ENCODE measurements at places on chromosomes 12 and 14.

DNA sequence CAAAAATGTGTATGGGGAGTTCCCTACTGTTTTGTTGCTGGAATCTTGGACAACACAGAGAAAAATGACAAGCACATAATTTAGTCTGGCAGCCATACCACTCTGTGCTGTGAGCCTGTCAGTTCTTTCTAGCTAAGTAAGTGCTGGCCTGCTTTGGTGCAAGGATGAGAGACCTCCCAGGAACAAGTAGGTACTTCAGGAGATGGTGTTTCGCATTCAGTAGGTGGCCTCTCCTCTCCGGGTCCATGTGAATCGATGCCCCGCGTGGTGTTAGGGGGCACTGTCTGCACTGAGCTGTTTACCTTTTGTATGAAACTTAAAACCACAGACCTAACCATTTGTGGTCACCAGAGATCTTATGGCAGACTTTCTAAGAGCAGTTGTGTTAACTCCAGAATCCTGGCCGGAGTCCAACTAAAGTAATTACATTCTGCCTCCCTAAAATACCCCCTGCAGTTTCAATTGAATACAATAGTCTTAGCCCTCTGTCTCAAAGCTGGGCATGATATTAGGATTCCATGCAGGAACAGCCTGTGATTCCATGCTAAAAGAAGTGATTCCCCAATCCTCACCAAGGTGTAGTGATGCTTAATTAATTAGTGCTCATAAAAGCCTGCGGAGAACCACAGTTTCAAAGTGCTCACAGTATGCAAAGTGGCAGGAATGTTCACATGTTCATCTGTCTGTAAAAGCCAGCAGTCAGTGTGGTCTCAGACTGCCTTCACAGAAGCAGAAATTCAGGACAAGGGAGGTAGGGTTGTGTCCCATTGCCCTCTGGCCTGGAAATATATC is 64.2 kb downstream of the LLPH start:
- no peak for DNase-seq

DNA sequence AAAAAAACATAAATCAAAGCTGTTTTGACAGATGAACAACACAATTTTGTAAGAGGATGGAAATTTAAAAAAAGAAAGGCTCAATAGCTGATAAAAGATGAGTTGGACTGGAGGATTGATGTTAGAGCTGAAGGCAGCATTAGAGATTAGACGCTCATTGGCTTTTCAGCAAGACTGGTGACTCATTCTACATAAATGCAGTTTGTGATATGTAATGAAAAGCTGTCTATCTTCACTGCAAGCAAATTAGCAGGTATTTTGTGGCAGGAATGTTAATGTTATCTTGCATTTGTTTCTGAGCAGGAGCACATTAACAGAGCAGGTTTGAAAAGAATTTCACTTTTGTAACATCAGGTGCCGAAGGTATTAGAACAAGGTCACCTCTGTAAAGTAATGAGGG is 442.7 kb upstream of the NOVA1 start:
- DNase-seq: no peak

- DNase-seq: no peak
These were observed 31.3 kb downstream of the A2M start for GRCh38 chr12:9084417-9084816.

GRCh38 chr12:102033991-102034745 is 27.6 kb downstream of the WASHC3 start:
- no peak for DNase-seq

DNA sequence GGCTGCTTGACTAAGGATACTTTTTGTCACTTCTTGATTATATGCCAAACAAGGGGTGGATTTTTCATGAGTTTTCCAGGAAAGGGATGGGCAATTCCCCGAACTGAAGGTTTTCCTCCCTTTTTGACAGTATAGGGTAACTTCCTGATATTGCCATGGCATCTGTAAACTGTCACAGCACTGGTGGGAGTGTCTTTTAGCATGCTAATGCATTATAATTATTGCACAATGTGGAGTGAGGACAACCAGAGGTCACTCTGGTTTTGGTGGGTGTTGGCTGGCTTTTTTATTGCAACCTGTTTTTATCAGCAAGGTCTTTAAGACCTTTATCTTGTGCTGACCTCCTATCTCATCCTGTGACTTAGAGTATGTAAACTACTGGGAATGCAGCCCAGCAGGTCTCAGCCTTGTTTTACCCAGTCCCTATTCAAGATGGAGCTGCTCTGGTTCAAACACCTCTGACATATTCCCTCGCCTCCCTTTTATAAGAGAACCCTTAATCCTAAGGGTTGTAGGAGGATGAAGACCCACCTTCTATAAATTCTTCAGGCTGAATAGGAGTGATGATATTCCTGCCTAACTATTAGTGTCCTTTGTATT is 471.2 kb downstream of the ATP23 start:
- DNase-seq: no peak

DNA sequence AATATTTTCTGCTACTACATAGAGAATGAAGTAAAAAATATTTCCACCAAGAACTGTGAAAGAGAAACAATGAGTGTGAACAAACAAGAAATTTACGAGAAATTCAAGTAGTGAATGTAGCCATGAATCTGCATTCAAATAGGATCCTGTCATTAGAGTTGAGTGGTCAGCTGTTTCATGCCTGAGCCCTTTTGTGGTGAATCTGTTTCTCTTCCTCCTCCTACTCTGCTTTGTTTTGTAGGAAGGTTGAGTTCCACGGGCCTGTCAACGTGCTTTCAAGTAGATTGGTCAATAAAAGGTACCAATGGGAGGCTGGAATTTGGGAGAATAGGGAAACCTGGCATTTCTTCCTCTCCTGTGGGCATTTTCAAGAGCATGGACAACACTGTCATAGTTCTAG is 1749.6 kb upstream of the FLRT2 start:
- no peak for DNase-seq

DNA sequence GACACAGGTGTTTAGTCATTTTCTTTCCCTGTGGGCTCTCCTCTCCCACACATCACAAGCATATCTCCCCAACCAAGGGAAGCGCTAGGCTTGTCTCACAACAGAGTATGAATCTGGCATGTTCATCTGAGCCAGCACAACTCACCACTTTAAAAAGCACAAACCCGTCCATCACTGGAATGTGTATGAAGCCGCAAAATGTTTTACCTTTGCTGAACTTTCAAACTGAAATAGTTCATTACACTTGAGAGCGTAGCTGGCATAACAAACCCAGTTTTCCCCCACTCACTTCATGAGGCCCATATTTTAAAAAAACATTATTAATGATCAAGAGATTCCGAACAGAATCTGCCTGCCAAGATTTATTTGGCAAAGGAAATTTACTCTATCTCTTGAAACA is 15.8 kb downstream of the NID2 start:
- no peak for DNase-seq

GRCh38 chr12:81570234-81570633 is 188.9 kb downstream of the PPFIA2 start:
- DNase-seq: no peak

DNA sequence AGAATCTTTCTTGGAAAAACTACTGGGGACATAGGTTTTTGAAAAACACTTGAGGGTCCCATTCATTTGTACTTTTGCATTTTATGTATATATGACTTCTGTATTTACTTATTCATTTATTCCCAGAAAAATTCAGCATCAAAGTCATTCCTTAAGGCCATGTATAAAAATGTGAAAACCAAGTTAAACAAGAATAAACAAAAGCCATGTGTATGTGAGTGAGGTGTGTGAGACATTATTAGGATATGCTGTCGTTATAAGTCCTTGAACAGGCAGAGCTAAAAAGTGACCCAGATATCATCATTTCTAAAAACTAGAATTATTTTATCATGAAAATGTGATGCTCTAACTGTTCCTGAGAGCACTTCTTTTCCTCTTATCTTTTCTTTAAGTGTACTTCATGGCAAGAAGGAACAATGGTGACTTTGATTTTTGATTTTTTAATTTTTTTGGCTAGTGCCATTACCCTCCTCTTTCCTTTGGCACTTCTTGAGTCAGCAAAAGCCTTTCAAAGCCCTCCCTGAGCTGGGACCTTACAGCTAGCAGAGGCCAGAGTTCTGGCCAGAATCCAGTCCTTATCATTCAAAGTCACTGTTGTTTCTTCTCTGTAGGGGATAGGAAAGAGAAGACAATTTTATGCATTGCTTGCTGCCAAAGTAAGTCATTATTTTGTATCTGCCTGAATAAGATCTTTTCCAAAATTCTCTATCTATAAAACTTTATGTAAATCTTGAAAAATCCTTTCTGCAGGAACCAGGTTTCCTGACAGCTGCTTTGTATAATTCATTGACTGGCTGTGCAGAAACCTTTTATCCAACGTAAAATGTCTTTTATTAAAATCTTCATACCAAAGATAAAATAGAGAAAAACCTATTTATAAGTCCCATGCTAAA is 419.7 kb upstream of the PRICKLE1 start:
- no peak for DNase-seq

DNA sequence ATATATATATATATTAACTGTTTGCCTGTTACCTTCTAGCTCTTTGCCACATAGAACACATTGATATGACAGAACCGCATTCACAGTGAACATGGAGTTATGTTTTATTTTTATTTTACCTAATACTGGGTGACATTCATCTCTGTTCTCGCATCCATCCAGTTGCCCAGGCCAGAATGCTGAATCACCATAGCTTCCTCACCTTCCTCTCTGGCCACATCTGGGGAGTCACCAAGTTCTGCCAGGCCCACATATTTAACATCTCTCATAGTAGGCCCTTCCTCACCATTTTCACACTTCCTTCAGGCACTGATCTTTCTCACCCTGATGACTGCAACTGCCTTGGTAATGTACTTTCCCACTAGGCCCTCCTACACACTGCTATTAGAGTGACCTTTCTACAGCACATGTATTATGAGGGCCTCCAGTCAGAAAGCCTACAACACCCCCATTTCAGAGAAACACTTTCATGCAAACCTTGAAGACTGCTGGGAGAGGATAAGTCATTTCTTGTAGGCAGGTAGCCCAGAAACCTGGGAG is 106.8 kb downstream of the LGR5 start:
- no peak for DNase-seq

GRCh38 chr12:51721282-51721940 is 127.1 kb downstream of the FIGNL2 start:
- DNase-seq: peak; percentile 6

DNA sequence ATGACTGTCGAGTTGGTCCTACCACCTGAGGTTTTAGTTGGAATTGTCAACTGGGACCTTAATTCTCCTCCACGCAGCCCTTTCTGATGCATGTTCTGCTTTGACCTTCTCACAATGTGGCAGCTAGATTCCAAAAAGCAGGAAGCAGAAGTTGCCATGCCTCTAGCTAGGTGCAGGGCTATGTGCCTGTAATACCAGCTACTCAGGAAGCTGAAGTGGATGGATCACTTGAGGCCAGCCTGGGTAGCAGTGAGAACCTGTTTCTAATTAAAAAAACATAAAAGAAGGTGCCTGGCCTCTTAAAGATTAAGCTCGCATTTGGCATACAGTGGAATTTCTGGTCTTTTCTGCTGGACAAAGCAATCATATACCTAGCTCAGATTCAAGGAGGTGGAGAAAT is 77.1 kb downstream of the FGD4 start:
- no peak for DNase-seq

- no peak for DNase-seq
These were observed 27.4 kb upstream of the CCND2 start for GRCh38 chr12:4246116-4246515.

- DNase-seq: no peak
These were observed 27.1 kb upstream of the C12orf71 start for GRCh38 chr12:27109334-27110028.

DNA sequence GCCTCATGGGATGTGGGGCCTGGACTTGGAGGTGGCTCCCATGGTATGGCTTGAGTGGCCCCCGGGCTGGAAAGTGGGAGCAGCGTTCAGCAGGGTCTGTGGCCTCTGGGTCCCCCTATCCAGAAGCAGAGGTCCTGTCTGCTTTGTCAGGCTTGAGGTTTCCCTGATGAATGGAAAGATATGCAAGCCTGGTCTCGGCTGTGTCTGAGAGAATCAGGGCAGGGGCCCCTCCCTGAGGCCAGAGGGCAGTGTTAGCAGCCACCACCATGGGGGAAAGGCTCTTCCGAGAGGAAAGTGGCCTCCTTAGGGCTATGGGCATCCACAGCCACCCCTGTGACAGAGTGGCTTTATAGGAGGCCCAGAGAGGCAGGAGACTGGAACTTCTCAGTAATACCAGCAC is 128.2 kb downstream of the VRK1 start:
- DNase-seq: no peak

DNA sequence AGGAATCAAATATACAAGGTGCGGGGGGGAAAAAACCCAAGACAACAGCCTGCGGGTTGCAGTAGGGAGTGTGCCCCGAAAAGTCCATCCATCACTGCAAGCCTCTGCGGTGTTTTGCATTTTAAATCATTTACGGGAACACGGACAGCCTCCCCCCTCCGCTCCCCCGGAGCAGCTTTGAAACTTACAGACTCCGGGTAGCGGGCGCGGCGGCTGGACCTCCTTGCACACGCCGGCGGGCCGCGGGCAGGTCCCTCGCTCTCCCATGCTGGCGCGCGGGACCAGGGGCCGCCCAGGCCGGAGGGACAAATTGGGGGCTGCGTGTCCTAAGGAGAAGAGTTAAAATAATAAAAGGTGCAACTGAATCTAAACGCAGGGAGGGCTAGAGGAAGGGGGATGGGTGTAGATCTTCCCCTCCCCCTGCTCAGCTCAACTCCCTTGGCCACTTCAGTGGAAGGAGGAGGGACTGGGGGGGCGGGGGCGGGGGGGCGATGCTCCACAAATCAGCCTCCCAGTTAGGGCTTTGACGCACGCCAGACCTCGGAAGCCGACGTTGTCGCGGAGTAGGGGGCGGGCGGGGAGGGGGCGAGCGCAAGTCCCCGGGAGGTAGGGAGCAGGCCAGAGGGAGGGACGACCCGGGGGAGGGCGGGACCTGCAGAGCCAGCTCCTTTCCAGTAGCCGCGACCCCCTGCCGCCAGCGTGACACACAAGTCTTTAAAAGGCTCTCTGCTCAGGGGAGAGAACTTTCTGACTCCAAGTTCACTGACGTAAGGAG is at the start of gene KCNJ8:
Gene KCNJ8, minus strand, starts transcription at position 349 of the 775 bp plus-strand sequence. CDS start 1,090 bp downstream, outside the sequence.
- DNase-seq: no peak

DNA sequence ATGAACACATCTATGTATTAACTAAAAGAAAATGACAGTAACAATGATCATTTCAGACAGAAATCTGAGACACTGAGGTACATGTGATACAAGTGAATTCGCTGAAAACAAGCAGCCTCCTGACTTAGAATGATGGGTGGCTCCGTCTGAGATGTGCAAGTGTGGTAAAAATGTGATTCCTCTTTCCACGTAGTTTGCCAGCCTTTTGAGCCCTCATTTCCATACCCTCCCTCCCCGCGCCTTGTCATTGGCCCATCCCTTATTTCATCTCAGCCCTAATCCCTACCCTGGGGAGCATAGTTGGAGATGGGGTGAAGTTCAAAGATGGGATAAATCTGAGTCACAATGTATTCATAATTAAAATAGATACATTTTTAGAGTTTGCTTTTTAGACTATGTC is 107.8 kb downstream of the BMP4 start:
- DNase-seq: no peak

GRCh38 chr14:76998910-76999309 is 29.6 kb downstream of the IRF2BPL start:
- DNase-seq: no peak

- no peak for DNase-seq
These were observed 220.1 kb downstream of the SOX5 start for GRCh38 chr12:23729359-23729758.

GRCh38 chr12:52691841-52692150 is 11.5 kb downstream of the KRT77 start:
- no peak for DNase-seq

GRCh38 chr12:126093908-126094307 is 1028.7 kb downstream of the AACS start:
- DNase-seq: no peak
